ENCODE measurements at places on chromosomes 4 and X.

- DNase-seq, result no peak
Observed at GRCh38 chrX:72003811-72004750, 93.4 kb downstream of the NHSL2 start.

GRCh38 chr4:121192480-121192879 is 28.4 kb upstream of the TNIP3 start:
- DNase-seq, result no peak

GRCh38 chrX:15915959-15916703 is 61.5 kb upstream of the AP1S2 start:
- DNase-seq, result no peak

GRCh38 chrX:109783701-109784079 is 50.6 kb upstream of the ACSL4 start:
- no peak for DNase-seq

GRCh38 chr4:154686838-154687237 is 57.0 kb upstream of the LRAT start:
- DNase-seq, result no peak

DNA sequence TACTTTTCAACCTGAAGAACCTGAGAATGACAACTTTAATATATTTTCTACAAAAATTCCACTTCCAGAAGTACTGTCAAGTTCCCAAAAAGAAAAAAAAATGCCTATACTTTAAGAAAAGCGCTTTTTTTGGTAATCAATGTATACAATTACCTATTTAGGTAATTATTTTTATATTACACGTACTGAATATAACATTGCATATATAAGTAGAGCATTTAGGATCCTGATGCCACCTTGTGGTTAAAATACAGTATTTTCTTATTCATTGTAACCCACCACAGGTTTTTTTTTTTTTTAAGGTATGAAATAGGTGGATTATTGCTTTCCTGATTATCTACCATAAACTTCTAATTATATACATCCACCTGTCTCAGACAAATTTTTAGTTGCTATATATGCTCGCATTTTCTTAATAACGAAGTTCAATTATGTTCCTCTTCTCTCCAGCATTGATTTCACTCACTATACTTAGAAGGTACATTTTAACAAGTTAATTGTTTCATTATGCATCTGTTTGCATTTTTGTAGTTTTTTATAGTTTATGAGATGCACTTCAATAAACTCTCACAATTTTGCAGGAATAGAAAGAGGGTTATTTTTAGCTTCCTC is 5.2 kb downstream of the MAP9 start:
- DNase-seq, result no peak

DNA sequence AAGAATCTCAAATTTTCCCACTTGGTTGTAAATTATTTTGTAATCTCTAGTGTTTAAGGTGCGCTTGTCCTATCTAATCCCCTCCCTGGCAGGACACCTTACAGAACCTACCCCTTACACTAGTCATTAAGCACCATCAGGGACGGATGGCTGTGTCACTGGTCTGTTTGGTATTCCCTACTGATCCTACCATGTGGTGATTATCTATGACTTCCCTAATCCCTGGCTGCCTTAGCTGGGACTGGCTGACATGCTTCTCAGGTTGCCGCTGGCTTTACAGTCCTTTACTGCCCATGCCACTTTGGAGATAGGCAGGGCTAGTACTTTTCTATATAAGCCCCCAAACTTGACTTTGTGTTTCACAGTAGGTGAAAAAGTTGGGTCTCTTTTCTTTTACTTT is 58.6 kb downstream of the ELOVL6 start:
- no peak for DNase-seq

DNA sequence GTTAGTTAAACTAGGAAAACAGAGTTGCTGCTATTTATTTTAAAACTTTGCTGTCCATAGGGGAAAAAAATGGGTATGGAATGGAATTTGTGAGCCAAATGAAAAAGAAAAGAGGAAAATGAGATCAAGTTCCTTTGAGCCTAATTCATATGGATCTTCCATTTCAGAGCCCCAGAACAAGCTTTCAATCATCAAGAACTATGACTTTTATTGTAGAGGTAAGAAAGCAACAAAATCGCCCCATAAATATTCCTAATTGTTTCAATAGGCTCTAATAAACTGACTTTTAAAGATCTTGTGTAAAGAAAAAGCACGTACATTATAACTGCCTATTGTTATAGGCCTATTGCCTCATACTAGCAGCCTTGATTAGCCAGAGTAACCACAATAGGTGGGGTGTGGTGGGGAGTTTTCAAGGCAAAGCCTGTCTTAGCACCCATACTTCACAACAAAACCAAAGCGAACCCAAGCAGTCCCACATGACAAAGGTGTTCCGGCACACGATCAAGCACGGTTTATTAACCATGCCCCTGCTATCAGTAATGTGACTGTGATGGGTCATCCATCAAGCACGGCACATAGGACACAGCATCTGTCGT is 44.4 kb downstream of the RBM47 start:
- no peak for DNase-seq

DNA sequence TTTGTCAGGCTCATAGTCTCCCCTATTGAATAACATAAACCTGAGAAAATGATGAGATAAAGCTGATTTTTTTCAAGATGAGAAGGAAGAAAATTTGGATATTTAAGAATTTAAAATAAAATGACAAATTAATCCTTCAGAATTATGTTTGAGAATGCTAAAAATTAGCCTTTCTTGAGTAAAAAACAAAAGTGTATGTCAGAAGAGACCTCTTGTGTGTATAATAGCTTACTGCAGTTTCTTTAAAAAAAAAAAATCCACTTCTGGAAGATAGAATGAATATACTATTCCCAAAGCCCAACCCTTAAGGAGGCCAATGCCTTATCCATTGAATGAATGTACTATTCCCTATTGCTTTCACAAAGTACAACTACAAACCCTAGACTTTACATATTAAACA is 281.8 kb downstream of the RAPGEF2 start:
- no peak for DNase-seq

DNA sequence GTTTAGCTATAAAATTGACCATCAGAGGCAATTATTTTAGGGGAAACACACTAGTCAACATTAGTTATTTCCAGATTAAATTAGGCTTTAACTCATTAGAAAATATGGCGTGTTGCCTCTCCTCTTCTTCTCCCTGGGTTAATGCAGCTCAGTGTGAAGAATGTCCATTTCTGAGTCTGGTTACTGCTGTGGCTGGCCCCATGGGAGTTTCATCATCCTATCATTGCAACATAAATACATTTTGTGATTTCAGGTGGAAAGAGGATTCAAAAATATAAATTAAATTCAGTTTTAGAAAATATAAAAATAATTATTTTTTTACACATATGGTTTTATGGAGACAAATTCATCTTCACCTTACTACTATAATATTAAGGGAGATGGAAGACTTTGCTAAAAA is 288.5 kb upstream of the ARSJ start:
- no peak for DNase-seq

DNA sequence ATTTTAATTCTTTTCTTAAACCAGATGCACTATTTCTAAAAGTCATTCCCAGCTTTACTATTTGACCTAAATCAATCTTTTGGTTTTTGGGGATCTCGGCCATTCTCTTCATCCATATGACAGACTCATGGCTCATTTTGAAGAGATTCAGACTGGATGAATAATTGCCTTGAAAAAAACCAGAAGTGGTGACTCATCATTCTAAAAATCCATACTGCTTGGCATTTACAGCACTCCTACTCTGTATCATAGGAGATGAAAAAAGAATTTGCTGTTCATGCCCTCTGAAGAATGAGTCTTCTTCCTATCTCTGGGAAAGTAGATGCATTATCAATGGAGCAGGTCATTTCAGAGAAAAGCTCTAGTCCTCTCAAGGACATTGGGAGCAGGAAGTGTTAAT is 220.5 kb upstream of the RPS6KA3 start:
- DNase-seq, result no peak

GRCh38 chr4:86942185-86942666 is 7.4 kb downstream of the AFF1 start:
- DNase-seq, result no peak

GRCh38 chr4:183130328-183131155 is 31.5 kb downstream of the WWC2 start:
- no peak for DNase-seq

DNA sequence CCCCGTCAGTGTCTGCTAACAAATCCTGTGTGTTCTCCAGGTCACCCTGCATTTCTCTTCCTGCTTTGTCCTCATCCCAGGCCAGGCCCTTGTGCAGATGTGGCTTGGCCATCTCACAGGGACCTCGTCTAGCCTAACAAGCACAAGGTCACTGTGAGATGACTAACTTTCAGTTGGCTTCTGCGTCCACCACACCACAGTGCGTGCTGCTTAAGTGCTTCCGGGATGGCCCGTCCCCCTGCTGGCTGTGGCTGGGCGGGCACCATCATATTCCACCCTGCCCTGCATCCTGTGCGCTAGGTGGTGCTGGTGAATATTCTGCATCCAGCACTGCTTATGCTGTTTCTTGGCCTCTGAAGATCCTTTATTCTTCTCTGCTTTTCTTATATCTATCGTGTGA is 33.8 kb downstream of the RBBP7 start:
- DNase-seq, result no peak

All from stimulated activated CD4-positive, alpha-beta T cell treated with anti-CD3 and anti-CD28 coated beads, Interleukin-2, amount 100 ng/mL, for 24 hours (primary cell).